ENCODE measurements at places on chromosomes 1 and 21.

- DNase-seq, result no peak
These were observed 6.7 kb downstream of the CRP start for GRCh38 chr1:159707472-159708260.

DNA sequence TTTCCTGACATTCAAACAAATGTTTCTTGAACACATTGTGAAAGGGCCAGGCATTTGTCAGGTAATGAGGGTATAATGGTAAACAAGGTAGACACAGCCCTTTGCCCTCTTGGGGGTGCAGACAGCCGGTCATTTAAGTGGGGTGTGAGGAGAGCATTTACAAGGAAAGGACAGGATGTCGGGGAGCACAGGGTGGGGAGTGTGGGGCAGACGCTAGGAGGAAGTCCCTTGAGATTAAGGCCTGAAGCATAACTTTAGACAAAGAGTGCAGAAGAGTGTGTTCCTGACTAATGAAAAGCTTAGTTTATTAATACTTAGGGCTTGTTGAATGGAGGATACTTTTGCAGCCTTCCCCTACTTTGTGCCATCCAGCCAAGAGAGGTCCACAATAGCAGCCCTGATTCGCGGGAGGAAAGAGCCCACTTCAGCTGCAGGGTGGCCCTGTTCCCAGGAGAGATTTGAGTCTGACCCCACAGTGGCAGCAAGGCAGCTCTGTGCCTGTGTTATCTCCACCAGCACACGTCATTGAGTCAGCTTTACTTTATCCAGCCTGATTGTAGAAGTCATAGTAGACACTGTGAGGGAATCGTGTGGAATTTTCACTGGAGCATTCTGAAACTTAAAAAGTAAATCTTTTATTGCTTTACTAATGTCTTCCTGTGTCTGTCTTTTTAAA is 35.1 kb downstream of the MPZL1 start:
- peak; percentile 54 for DNase-seq

- no peak for DNase-seq
These were observed 24.8 kb downstream of the ST6GALNAC5 start for GRCh38 chr1:76891931-76892622.

DNA sequence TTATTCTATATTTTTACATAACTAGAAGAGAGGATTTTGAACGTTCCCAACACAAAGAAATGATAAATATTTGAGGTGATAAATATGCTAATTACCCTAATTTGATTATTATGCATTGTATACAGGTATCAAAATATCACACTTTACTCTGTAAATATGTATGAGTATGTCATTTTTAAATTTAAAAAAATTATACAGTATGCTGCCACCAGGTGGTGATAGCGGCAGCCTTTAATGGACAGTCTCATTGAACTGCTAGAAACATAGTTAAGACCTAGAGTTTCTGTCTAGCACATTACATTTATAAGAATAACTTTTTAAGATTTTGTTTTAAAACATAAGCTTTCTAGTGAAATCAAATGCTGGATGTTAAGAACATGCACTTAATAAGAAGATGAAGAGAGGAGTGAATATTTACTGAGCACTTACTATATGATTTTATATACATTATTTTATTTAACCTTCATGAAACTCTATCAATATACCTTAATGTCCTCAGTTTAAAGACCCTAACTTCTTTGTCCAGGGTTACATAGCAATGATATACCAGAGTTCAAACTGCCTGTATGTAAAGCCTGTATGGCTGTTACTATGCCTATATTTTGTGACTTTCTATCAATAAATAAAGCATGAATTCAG is 207.1 kb downstream of the NUF2 start:
- no peak for DNase-seq

GRCh38 chr1:181166377-181167196 is 78.1 kb downstream of the IER5 start:
- peak; percentile 55 for DNase-seq

DNA sequence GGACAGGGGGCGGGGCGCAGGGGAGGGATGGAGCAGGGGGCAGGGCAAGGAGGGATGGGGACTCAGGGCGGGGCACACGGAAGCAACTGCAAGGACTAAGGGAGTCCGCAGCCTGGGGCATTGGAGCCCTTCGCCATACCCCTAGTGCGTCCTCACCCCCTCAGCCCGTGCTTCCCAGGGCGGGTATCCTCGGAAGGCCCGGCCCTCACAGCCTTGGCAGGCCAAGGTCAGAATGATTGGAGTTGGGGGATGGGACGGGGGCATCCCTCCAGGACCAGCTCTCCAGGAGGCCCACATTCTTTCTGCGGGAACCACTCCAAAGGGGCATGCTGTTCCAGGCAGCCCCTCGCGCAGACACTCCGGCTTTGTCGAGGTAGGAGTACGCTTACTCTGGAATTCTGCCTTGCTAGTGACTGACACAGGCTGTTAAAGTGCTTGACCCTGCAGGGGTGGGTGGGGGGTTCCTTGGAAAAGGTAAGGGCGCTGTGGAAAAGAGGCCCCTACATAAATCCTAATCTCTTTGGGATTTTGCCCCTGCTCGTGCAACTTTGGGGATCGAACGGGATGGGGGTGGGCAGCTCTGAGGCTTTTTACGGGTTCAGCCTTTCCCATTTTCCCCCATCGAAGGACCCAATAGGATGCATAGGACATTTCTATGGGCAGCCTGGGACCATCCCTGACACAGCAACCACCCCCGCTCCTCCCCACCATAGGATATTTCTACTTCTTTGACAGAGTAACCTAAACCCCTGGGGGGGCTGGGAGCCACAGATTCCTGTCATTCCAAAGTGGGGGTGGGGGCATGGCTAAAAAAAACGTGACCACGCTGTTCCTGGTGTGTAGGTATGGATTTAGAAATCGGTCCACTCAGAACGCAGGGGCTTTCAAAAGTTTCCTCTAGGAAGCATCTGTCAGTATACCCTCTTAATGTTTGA is 738 bp upstream of the TRIM11 start:
- peak; percentile 46 for DNase-seq

DNA sequence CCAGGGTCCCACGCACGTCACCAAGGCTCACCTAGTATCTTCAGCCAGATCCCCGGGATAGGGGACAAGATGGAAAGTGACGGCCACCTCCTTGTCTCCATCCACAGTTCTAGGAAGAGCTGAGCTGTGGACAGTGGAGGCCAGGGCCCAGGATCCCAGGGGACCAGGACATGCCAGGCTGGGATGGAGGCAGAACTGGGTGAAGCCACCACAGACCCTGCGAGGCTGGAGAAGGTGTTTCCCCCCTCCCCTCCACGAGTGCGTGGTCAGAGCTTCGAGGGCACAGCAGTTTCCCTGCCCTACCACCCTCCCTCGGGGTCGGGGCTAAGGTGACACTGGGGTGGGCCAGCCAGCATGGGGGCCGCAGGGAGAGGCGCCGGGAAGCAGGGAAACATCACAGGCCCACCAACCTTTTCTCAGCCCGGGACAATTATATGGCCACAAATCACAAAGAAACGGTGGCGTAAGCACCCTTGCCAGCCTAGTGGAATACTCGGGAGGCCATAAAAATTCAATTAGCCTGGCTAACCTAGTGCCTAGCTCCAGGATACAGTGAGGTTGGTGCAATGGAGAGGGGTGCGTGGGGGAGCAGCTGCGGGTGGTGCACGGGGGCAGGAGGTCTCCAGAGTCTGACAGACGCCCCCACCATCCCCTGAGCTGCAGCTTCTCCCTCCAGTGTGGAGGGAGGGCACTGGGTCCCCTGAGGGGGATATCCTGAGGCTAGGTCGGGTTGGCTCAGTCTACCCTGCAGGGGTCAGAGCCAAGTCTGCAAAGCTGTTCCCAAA is 13.4 kb downstream of the DRAXIN start:
- no peak for DNase-seq

DNA sequence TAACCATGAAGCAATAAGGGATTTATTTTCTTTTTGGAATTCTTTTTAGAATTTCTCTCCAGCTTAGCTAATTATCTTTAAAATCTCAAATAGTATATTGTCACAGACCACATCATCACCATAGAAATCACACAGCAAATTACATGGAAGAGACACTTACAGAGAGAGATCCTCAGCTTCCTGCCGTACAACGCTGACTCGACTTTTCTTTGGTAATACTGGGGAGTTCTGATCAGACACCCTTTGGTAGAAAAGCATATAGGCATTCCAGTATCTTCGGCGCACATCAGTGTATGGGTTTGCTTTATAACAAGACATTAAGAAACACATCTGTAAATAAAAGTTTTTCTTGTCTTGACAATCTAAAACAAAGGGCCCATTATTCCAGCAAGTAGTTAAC is 55.7 kb downstream of the PCSK9 start:
- no peak for DNase-seq

DNA sequence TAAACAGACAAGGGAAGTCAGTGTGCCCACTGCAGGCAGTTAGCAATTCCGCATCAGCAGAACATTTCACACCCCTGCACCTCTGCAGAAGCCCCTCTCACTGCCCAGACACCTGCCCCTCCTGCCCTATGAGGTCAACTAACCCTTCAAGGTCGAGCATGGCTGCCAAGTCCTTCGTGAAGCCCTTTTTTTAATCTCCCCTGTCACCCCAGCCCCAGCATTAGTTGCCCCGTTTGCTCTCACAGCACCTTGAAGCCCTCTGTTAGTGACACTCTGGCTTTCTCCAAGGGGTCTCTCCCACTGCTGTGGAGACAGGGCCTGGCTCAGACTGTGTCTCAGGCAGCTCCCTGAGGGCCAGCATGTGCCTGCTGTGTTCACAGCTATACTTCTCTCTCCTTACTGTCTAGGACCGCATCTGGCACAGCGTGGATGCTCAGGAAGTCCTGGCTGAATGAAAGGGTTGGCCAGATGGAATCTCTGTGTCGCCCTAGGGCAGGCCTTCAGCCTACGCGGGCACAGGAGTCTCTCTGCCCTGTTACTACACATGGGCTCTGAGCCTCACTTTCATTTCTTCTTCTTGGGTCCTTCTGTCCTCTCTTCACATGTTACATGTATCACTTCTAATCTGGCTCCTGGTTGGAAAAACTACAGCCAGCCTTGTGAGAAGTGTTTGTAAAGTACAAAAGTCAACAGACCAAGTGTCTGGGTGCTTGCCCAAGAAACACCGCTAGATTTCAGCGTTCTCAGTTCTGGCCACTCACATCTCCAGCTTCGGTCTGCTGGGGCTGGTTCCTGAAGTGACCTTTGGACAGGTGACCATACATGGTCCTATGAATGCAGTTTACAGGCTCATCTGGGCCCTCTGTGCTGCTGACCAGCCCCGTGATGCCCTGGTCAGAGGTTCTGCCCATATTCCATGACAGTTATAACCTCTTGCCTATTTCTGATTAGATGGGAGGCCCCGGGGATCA is 19.7 kb downstream of the SLC2A1 start:
- DNase-seq, result no peak

DNA sequence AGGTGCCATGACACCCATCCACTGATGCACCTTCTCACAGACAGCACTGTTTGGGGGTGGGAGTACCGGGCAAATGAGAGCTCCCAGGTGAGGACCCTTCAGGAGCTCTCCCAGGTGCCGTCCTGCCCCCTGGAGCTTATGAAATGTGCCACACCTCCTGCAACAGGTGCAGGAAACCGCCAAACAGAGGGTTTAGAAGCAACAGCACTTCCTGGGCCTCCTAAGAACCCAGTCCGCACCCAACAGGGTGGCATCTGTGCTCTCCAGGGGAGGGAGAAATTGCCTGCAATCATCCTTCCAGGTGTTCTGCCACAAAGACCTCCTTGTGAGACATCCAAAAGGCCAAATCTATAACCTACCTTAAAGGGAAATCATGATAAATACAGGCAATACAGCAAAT is 87.7 kb upstream of the ATP1B1 start:
- DNase-seq, result no peak

- DNase-seq, result no peak
These were observed 44.1 kb upstream of the SLC19A1 start for GRCh38 chr21:45586289-45586858.

- DNase-seq, result no peak
These were observed 11.5 kb upstream of the VAV3 start for GRCh38 chr1:107976431-107976830.

GRCh38 chr1:59008599-59009347 is 224.9 kb upstream of the JUN start:
- peak; percentile 29 for DNase-seq

GRCh38 chr1:239458144-239458500 is 71.8 kb downstream of the CHRM3 start:
- DNase-seq, result no peak

DNA sequence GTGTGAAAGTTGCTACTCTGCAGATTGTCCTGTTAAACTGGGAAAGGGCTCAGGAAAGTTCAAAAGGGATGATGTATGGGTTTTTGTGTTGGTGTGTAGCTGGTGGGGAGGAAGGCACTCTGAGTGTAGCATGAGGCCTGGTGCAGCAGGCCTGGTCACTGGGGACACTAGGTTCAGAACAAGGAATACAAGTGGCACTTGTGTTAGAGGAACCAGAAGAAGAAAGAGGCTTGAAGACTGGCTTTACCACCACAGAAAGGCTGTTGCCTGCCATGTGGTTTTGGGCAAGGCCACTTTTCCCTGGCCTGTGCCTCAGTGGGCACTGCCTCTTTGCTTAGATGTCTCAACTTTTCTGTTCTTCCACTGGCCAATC is 122.8 kb downstream of the NOS1AP start:
- no peak for DNase-seq

GRCh38 chr21:22258821-22259220 is 1260.6 kb downstream of the NCAM2 start:
- DNase-seq, result no peak

DNA sequence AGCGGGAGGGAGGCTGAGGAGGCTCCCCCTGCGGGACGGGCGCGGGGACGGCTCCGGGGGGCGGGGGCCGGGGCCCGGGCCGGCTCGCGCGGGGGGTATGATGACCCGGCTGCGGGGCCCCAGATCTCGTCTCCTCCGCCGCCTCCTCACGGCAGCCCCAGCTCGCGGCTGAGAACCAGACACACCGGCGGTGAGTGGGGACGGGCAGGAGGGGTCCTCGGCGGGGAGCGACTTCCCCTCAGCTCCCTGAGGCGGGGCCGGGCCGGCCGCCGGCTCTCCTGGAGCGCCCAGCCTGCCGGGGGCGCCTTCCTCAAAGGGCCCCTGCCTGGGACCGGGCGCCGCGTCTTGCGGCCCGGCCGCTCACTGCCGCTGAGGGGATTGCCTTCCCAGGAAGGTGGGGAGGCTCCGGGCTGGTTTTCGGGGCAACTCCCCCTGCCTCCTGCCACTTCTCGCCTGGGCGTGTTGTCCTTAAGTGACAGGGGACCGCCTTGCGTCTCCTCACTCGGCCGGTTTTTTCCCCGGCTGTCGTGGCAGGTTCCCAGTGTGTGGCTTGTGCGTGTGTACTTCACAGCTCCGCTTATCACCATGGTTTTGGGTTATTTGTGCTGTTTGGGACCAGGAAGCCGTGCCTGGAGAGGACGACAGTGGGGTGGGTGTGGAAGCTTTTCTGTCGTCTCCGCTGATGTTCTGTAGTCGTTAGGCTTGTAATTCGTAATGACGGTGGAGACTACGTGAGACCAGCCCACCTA is 800 bp downstream of the HIPK1 start:
- peak; percentile 53 for DNase-seq

- no peak for DNase-seq
These were observed 262.1 kb upstream of the FMN2 start for GRCh38 chr1:239829535-239829934.

GRCh38 chr1:113542221-113542701 is 151.9 kb downstream of the MAGI3 start:
- no peak for DNase-seq
